ENCODE measurements at places on chromosomes 16 and 17.

GRCh38 chr17:4696437-4696805, 7.5 kb downstream of the PELP1 start:
- DNase-seq = no peak

DNA sequence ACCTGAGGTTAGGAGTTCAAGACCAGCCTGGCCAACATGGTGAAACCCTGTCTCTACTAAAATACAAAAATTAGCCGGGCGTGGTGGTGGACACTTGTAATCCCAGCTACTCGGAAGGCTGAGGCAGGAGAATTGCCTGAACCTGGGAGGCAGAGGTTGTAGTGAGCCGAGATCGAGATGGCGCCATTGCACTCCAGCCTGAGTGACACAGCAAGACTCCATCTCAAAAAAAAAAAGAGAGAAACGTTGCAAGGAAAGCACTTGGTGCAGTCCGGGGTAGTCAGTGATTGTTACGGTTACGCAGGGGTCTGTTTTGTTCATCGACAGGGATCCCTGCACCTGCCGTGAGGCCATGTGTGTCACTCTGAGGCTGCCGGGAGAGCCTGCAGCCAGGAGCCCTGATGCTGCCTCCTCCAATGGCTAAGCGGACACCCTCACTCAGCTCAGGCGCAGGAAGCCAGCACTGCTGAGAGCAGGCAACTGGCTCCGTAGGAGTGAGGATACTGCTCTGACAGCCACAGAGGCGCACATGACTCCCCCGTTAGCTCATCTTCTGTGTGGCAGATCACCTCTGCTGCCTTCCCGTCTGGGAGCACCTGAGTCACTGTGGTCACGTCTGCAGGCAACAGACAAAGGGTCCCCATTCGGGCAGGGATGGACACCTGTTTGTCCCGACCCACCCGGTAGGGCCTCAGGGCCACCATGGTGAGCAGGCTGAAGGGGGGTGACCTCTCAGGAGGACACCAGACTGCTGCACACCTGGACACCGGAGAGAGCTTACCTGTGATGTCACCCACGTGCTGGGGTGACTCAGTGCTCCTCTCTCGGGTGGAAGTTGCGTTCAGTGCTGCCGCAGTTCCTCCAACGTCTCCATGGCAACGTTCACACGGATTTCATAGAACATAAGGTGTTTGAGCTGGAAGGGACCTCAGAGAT, 5.2 kb upstream of the RAB26 start:
- no peak for DNase-seq

DNA sequence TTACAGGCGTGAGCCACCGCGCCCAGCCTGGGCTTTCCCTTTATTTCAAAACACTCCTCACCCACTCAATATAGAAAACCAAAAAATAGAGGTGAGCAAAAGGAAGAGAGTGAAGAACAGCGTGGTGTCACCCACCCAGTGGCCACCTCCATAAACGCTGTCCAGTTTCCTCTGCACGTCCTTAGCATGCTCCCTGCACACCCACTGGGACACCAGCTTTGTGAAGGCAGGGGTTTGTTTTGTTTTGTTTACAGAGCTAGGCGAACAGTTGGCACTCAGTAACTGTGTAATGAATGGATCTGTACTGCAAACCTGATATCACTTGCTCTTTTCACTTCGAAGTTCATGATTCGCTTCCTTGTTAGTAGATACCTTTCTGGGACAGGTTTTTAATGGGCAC, 73.0 kb downstream of the PRKCB start:
- no peak for DNase-seq

DNA sequence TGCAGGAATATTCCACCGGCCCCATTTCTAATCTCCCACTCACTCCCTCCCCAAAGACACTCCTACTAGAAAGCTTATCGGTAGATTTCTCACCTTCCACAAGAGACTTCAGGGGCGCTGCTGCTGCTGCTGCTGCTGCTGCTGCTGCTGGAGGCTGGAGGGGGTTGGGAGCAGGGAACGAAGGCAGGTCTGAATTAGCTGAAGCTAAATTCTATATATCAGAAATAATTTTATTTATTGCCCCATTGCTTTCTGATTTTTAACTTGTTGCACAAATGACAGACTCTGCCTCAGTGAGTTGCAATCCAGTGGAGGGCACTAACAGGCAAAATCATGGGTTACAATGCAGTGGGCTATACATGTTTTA, 25.8 kb upstream of the HLF start:
- DNase-seq = peak; percentile 36

DNA sequence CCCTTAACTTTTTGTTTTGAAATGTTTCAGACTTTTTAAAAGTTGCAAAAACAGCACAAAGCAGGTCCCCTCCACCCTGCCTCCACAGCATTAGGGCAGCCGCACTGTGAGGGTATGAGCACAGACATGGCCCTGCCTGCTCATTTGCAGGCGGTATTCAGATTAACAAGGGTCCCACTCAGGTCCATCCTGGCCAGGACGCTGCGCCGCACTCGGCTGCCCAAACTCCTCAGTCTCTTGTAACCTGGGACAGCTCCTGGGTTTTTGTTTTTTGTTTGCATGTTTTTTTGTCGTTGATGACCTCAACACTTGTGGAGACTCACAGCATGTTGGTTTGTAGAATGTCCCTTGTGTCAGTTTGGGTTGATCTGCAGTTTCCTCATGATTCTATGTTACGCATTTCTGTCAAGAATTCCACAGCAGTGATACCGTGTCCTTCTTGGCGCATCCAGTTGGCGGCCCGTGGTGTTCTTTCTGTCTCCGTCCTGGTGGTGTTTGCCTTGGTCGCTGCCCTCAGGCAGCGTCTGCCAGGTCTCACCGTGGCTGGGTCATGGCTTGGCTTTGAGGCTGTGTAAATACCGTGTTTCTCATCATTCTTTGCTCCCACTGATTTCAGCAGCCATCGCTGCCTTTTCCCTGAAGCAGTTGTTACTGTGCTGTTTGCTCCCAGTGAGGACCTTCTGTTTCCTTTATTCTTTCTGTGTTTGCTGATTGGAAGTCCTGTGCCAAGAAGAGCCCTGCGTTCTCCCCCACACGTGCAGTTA, 18.5 kb downstream of the CRAMP1 start:
- no peak for DNase-seq

GRCh38 chr17:48549914-48550501, 5.1 kb upstream of the HOXB2 start:
- no peak for DNase-seq

DNA sequence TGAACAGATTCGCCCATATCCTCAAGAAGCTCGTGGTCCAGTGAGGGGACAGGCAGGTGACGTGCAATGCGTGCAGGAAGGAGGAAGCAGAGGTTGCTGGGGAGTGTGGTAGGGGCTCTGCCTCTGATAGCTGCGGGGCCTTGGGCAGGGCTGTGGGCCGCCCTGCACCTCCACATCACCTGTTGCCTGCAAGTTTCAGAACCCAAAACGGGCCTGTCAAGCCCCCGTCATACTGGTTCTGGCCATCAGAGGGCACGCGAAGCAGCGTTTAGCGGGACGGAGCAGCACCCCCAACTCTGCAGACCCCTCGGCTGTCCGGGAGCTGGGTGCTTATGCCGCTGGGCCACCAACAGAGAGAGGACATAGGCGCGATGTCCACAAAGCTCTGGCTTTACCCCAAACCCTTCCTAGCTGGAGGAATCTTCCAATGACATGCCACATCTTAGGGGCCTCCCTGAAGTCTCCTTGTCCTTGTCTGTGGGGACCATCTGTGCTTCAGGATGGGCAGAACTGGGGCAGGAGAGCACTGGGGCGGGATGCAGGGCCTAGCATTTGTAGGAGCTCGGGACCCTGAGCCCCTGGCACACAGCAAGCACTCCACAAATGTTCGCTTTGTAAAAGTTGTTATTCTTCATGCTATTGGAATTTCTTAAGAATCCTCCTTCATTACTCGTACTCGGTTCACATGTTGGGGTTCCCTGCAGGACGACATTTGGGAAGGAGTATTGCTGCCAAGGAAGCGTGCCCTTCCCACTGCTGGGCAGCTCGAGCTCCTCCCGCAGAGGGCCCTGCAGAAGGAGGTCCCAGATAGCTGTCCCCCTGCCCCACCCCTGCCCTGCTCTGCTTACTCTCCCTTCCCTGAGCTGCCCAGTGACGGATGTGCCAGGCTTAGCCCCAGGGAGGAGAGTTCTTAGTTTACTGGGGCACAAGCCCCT, 64.3 kb downstream of the CNGB1 start:
- DNase-seq = peak; percentile 74

- no peak for DNase-seq
Observed at GRCh38 chr17:29705386-29705785, 82.7 kb upstream of the CORO6 start.

Measured in WTC11 (cell line).